ENCODE measurements at places on chromosomes 12 and 14.

- no peak for DNase-seq
Observed at GRCh38 chr12:1811281-1811947, 9.0 kb upstream of the LRTM2 start.

- DNase-seq, result peak; percentile 93
Observed at GRCh38 chr12:24754690-24755638, 193.9 kb downstream of the BCAT1 start.

DNA sequence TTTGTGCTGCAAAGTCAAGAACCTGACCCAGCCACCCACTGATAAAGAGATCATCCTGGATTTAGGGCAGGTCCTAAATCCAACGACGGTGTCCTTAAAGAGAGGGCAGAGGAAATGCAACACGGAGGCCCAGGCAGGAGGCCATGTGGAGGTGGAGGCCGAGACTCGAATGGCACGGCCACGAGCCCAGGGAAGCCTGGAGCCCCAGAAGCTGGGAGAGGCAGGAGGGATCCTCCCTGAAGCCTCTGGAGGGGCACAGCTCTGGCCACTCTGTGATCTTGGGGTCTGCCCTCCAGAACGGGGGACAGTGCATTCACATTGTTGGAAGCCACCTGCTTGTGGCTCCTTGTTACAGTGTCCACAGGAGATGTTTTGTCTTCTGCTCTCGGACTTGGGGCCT is 63.0 kb downstream of the GALNT9 start:
- DNase-seq, result no peak

GRCh38 chr12:15580431-15580830 is 208.8 kb downstream of the EPS8 start:
- DNase-seq, result no peak

DNA sequence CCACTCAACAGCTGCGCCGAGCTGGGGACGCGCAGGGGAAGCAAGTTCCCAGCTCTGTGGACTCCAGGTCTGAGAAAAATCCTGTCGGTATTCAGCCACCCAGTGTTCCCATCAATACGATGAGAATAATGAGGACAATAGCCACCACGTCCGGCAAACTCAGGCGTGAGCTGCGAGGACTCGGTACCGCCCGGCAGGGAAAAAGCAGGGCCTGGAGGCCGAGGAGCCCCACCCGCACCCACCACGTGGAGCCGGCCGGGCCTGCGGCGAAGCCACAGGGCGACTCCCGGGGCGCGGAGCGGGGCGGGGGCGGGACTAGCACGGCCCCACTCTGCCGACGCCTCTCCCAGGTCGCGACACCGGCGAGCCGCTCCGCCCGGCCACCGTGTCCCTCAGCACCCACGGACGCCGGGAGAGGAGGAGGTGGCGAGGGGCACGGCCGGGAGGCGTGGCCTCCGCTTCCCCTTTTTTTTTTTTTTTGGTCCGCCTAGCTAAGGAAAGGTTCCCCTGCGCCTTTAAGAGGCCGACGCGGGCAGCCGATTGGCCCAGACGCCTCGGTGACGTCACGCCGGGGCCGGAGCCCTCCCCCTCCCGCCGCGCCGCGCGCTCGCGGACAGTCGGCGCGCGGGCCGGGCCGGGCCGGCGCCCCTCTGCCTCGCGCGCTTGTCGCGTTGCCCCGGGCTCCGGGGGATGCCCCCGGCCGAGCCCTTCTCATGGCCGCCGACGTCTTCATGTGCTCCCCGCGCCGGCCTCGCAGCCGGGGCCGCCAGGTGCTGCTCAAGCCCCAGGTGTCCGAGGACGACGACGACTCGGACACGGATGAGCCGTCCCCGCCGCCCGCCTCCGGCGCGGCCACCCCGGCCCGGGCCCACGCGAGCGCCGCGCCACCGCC is at the start of gene MLXIP:
Gene MLXIP (plus strand): TSS at position 616 of the 892 bp plus-strand sequence. CDS start 98 bp downstream, at position 714.
- peak; percentile 89 for DNase-seq

GRCh38 chr14:69773571-69774276 is 6.8 kb downstream of the SRSF5 start:
- no peak for DNase-seq

GRCh38 chr12:103397536-103397935 is 98.2 kb downstream of the C12orf42 start:
- peak; percentile 19 for DNase-seq

DNA sequence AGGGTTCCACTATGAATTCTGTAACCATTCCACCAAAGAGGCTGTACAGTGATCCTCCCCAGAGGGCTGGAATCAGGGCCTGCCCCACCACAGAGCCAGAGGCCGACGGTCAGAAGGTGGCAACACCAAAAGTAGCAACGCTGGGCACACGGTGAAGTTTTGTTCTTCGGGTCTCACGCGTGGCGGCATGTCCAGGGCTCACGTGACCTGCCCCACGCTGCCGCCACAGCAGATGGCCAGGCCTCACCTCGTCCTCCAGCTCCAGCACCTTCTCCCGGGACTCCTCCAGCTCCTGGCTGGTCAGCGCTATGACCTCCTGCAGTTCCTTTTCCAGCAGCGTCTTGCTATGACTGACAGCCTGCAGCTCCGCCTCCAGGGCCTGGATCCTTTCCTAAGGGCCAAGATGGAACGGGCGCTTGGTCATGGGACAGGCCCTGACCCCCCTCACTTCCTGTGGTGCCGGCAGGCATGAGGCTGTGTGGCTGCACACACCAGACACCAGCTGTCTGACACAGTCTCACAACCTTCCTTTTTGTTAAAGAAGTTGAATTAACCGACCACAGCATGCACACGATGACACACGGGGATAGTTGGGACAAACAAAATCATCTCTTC is 22.4 kb upstream of the ANKLE2 start:
- no peak for DNase-seq

DNA sequence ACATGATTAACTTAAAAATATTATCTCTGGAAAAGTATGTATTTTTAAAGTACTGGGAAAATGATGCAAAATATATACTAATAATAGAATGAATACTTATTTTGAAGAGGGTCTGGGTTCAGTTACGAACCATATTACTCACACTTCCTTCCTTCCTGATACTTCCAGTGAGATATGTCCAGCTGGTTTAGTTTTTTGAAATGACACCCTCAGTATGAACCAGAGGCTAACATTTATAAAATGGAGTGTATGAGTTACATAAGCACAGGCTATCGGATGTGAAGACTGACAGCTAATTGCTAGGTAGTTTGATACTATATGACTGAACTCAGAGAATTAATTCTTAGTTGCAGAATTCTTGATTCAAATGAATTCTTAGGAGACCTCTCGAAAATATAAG is 122.9 kb downstream of the OTOGL start:
- DNase-seq, result no peak

DNA sequence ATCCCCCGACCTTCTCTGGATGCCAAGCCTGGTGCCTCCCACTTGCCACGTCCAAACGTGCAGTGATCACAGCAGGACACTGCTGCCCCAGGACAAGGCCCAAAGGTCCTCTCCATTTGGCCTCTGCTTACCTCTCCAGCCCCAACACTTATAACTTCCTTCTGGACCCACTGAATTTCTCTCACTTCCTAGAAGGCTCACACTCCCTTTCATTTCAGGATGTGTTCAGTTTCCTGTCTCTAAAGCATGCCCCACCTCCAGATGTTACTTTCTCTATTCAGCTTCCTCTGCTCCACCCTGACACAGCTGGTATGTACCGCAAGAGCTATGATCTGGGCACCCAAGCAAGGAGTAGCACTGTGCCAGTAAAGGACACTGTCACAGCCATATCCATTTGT is 33.0 kb downstream of the CDKL1 start:
- DNase-seq, result no peak

GRCh38 chr14:105495101-105495989 is 4.3 kb downstream of the TEDC1 start:
- DNase-seq, result no peak

GRCh38 chr14:95480109-95480886 is 36.2 kb downstream of the SYNE3 start:
- DNase-seq, result peak; percentile 17

- DNase-seq, result no peak
Observed at GRCh38 chr12:115870510-115870909, 407.0 kb downstream of the MED13L start.

- DNase-seq, result no peak
Observed at GRCh38 chr12:106906715-106907114, 49.0 kb upstream of the TMEM263 start.

DNA sequence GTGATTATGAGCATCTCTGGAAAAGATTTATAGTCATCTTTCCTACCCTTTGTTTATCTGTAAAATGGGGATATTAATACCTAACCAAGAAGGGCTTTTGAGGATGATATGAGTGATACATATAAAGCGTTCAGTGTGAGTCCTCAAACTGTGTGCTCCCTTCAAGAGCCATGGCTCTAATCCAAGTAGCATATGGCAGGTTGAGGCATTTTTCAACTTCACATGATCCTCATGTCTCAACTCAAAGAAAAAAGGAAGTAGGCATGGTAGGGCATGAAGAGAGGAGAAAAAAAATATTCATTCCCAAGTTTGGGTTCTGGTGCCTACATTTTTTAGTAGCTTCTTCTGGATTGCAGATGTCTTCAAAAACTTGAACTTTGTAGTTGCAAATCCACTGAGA is 286.3 kb upstream of the ATP2B1 start:
- no peak for DNase-seq

DNA sequence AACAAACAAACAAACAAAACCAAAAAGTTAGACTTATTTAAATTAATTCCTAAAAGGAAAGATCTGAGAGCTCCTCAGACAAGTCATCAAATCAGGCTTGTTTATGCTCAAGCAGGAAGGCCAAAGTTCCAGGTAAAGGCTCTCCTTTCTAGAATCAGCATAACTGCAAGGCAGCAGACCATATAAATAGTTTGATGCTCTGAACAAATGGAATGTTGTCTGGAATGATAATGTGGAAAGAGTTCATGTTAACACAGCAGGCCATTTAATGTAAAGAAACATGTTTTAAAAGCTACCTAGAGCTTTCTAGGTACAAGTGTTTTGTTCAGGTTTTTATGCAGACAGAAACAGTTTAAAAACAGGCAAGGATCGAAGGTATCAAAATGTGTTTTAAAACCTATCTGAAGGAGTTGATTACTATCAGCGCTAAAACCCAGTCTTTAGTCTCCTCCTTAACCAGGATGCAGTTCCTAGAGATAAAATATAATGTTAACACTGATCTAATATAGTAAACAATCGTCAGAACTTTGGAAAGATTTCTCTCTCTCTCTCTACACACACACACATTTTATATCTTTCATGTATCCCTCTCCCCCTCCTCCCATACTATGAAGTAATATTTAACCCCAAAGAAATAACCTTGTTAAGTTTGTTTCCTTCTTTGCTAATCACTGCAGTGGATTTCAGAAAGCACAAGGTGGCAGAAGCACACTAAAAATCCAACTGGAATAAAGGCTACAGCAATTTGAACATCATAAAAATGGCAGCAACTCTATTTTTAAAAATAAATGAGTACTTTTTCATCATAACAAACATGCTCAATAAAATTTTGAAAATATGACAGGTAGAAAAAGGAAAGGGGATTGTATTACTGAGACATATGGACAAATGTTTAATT is 135.5 kb downstream of the PAWR start:
- DNase-seq, result peak; percentile 28

GRCh38 chr12:41970744-41971143 is 173.9 kb downstream of the GXYLT1 start:
- no peak for DNase-seq

GRCh38 chr14:30354439-30354838 is 204.5 kb upstream of the G2E3 start:
- DNase-seq, result no peak

DNA sequence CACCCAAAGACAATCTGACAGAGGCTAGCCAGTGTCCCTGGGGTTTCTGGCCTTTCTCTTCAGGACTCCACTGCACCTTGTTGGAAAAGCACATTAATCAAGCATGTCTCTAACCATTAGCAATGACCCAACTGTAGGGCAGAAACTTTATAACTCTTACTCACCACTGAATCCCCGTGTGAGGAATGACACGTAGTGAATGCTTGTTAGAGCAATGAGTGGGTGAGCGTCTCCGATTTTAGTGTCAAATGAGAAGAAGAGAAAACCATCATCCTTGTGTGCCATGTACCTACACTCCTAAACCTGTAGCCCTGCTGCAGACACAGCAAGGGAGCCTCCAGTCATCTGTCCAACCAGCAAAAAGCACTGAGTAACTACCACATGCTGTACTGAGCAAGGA is 56.5 kb upstream of the GPR68 start:
- DNase-seq, result peak; percentile 25

DNA sequence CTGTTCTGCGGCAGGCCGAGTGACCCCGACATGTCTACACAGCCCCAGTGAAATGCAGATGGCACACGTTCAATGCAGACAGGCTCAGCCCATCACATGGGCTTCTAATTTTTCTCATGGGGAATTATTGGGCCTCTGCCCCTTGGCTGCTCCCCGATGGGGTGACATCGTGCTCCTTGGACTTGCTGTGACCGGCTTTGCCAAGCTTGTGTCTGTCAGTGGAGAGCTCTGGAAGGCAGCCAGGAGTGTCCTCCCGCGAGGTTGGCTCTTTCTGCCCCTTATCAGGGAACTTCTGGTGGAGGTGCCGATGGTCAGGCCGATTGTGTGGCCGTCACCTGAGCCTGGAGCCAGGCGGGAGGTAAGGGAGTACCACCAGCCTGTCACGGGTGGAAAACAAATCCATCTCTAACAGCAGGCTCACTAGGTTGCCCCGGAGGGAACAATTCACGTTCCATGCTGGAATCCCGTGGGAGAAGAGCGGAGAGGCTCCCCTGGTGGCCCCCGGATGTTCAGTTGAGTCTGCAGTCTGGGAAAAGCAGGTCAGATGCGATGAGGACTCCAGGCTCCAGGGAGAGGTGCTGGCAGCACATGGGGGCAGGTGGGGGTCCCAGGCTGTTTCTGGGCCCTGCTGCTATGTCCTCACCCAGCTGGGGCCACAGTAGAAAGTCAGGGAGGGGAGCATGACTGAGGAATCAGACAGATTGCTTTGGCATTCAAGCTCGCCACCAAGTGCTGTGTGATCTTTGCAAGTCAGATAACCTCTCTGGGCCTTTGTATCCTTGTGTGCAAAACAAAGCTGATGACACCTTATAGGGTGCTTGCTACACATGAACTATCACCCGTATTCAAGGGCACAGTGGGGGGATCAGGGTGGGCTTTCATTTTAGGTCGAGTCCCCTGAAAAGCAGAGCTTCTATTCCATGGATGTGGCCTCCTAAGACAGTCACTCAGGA is 43.2 kb upstream of the EML1 start:
- DNase-seq, result no peak

GRCh38 chr12:79934281-79935020 is 446 bp downstream of the PPP1R12A start:
- DNase-seq, result no peak

DNA sequence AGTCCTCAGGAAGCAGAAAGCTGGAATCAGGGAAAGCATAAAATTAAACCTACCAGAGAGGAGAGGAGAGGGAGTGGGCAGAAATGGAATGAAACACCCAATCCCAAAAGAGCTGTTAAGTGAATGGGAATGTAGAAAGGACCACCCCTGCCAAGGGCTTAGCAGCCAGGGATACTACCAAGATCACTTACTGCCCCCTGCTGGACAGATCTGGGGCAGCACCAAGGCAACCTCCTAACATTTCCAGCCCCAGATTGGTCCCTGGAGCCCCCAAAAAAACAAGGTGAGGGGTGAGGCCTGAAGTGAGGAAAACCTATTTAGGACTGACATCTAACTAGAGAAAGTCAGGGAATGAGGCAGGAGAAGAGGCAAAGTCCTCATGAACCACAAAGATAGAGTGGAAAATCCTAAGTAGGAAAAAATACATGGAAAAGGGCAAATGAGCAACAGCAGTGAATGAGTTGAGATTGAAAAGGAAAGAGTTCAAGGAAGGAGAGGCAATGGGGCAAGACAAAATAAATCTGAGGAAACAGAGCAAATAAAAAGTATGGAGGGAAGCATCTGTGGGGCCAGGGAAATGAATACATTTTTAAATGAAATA is 11.2 kb upstream of the FKBP11 start:
- DNase-seq, result peak; percentile 17

GRCh38 chr12:31471051-31471450 is 119.9 kb downstream of the DENND5B start:
- peak; percentile 21 for DNase-seq

GRCh38 chr12:106308611-106309010 is 6.1 kb downstream of the TCP11L2 start:
- DNase-seq, result no peak
